Inflammatory macrophage (primary cell): ENCODE measurements at places on chromosomes 11 and 22.

DNA sequence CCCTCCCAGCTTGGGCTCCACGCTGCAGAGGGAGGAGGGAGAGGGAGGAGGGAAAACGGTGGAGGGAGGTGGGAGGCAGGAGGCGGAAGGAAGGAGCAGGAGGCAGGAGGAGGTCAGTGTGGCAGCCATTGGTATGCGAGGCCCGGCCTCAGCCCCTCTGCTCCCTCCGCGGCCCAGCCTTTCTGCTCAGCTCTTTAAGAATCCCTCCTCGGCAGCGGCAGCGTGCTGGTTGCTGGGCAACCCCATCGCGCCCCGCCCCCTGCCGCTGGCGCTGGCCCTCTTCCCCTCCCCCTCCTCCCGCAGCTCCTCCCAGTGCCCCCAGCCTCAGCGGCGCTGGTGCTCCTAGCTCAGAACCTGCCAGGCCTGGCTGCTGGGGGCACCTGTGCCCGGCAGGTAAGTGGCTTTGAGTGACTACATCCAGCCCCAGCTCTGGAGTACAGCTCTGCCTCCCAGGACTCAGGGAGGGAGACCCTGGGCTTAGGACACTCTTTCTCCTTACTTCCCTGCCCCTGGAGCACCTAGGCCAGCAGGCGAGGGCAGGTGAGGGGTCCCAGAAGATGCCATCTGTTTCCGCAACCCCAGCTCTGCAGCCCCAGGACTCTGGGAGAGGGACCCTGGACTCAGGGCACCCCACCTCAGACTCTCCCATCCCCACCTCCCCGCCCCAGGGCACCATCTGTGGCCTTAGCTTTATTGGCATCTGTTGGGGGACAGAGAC is 7.2 kb upstream of the FLRT1 start:
- DNase-seq, result peak; percentile 4

GRCh38 chr11:44047931-44048431 is at the start of gene ACCSL:
ACCSL (plus strand) TSS chr11:44047981; CDS start chr11:44048037, 56 bp downstream.
- DNase-seq, result no peak

DNA sequence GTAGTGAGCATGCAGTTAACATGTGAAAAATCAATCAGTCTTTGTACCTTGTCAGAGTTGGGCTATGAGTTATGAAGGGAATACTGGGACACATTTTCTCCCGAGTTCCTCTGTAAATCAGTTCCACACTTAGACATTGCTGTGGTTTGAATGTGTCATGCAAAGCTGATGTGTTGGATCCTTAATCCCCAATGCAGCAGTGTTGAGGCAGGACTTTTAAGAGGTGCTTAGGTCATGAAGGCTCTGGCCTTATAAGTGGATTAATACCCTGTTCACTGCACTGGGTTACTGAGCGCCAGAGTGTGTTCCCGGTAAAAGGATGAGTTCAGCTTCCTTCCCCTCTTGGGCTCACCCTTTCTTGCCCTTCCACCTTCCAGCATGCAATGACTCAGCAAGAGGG is 742.1 kb upstream of the TENM4 start:
- no peak for DNase-seq

GRCh38 chr11:128687321-128687720 is 6.6 kb upstream of the FLI1 start:
- DNase-seq, result peak; percentile 44

DNA sequence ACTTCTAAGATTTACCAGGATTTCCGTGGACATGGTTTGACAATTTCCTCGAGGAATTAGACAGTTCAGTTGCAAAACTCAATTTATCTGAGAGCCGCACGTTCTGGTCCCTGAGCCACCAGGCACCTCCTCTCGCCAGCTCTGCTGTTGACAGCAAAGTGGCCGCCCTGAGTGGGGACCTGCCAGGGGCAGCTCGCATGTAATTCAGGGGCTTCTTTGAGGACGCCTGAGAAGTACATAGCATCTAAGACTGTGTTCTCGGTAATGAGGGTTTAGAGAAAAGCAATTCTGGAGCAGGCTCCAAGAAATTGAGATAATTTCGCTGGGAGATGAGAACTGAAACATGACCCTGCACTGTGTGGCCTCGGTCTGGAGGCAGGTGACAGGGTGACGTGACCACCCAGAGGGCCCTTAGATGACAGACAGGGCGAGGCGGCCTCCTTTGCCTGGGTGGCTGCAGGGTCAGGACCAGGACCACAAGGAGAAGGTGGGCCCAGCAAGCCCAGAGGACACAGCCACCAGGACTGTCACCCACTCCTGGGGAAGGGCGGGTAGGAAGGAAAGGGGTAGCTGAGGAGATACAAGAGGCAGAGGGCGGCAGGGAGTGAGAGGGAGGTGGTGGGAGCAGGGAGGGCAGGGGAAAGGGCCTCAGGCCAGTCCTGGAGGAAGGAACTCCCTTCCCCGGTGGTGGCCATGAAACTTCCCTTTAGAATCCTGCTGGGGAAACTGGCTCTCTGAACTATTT is 55.0 kb downstream of the RTL6 start:
- peak; percentile 26 for DNase-seq

DNA sequence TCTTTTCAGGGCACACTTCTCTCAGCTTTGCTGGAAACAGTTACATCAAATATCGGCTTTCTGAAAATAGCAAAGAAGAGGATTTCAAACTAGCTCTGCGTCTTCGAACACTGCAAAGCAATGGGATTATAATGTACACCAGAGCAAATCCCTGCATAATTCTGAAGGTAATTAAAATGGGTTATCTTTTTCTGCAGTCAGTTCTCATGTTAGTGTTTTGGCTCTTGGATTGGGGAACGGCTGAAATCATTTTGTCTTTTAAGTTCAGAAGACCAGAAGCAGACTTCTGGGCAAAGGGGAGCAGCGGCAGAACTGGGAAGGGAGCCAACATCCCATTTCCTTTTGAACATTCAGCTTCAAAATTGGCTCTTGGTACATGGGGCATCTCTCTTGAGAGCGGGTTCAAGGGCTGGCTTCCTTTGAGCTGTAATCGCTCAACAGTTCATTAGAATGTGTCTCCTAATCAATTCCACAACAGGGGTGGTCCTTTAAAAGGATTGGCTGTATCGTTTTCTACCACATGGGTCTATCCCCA is 110.2 kb upstream of the MTNR1B start:
- no peak for DNase-seq

DNA sequence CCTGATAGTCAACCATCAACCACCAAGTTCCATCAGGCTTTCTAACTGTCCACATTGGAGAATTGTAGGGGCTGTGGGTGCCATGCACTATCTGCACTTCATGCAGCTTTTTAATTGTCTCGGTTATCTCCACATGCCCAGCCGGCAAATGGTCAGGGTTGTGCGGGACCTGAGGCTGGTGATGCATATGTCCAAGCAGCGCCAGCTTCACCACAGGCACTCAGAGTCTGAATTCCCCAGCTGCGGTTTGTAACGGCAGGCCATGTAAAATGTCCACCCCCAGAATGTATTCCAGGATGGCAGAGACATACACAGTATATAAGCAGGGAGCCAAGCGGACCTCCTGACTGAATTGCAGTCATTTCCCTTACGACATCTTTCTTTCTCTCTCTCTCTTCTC is 435.6 kb downstream of the DYNC2H1 start:
- DNase-seq, result no peak

DNA sequence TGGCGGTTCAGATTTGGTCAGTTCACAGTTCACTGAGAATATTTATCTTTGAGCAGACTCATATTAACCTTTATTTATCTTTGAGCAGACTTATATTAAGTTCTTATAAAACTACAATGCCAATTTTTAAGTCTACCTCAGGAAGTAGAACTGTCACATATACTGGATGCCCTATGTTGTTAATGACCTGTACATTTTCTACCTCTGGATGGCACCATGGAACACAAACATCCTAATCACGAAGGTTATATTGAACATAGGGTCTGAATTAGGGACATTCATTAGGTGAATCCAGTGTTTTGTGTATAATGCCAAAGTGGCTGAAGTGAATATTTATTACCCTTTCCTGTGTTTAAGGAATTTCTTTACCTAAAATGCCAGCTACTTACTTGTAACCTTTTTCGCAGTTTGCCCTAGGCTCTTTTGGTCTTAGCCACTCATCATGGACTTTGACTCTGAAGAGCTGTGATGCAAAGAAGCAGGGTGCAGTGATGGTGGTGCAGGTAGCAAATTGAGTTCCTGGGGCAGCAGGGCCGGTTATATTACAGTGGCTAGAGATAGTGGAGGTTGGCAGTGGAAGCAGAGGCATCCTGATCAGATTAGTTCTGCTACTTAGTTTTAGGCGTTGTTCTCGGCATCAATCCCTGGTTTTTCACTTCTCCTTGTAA is 71.8 kb downstream of the STIM1 start:
- DNase-seq, result no peak

DNA sequence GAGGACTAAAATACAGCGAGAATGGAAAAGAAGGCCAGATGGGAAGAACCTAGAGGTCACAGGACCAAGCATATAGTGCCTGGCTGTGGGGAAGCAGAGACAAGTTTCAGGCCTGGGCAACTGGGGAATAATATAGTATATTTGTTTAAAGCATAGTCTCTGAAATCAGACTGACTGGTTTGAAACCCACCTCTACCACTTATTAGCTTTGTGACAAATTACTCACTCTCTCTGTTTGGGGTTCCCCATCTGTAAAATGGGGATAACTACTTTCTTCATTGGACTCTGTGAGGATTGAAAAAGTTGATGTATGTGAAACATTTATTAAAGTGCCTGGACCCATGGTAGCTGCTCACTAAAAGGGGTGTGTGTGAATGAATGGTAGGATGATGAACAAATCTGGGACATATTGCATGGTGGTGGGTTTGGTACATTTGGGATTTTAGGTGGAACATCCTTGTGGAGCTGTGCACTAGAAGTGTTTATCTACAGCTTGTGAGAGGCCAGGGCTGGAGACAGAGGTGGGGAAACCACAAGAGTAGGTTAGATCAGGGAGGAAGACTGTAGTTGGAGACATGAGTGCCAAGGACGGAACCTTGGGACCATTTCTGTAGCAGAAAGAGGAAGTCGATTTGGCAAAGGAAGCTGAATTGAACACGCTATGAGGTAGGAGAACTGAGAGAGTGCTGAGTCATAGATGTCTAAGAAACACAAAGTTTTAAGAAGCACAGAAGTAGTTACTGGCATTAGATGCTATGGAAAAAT is 52.6 kb downstream of the SWAP70 start:
- DNase-seq, result peak; percentile 88

DNA sequence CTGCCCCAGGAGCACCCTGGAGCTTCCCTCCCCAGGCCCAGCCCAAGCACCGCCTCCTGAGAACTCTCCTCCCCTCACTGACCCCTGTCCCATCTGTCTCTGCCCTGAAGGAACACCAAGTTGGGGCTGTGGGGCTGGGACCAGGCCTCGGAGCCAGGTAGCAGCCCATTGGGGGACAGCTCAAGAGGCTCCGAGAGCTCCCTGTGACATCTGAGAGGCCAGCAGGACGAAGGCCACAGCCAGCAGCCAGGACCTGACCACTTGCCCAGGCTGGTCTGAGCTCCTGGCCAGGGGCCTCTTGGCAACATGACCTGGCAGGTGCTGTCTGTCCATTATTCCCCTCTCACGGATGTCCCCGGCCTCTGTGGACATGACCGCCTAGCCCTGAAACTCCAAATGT is 33.7 kb downstream of the IGF2 start:
- no peak for DNase-seq
